Airway epithelial cell (primary cell): ENCODE measurements at places on chromosomes 3 and 15. TPM values are rescaled to one million over a fixed set of nuclear protein-coding genes. Genes with fewer than 3 reads are reported as not detected.

Gene GOLGA8T
- total RNA-seq: not detected in 2 replicates

Gene TOPBP1
- total RNA-seq: 16.7 and 22.4 TPM in 2 replicates

Gene C15orf40
- total RNA-seq: 6.0 and 17.7 TPM in 2 replicates

Gene NANOGP8
- not detected in 2 replicates for total RNA-seq

Gene CCDC9B
- 4.1 and 28.8 TPM in 2 replicates for total RNA-seq

Gene ILDR1
- total RNA-seq: 1.7 and 1.9 TPM in 2 replicates
